Fibroblast of gingiva (primary cell): ENCODE measurements at places on chromosomes 11 and 22.

GRCh38 chr22:24507716-24508115, 12.6 kb downstream of the UPB1 start:
- DNase-seq, result no peak

GRCh38 chr11:119157063-119157462, 8.2 kb downstream of the ABCG4 start:
- DNase-seq, result no peak

DNA sequence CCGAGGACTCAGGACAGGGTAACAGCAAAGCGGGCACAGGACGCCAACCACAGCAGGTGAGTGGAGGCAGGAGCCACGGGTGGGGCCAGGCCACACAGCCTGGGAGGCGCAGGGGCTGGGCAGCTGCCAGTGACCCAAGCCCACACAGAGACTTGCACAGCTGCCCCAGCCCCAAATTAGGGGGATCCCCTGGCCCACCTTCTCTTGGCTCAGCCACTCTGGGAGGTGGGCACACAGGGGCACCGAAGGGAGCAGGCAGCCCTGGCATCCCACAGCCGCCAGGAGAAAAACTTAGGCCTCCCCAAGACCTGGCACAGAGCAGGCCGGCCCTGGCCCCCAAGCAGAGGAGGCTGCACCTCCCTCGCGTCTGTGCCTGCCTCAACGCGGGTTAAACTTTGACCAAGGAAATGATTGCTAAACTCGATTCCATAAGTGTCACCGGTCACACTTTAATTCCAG, at the start of gene SLC22A12:
SLC22A12 (plus strand) TSS at position 458 of the 459 bp plus-strand sequence. CDS start 337 bp downstream, outside the sequence.
- no peak for DNase-seq

DNA sequence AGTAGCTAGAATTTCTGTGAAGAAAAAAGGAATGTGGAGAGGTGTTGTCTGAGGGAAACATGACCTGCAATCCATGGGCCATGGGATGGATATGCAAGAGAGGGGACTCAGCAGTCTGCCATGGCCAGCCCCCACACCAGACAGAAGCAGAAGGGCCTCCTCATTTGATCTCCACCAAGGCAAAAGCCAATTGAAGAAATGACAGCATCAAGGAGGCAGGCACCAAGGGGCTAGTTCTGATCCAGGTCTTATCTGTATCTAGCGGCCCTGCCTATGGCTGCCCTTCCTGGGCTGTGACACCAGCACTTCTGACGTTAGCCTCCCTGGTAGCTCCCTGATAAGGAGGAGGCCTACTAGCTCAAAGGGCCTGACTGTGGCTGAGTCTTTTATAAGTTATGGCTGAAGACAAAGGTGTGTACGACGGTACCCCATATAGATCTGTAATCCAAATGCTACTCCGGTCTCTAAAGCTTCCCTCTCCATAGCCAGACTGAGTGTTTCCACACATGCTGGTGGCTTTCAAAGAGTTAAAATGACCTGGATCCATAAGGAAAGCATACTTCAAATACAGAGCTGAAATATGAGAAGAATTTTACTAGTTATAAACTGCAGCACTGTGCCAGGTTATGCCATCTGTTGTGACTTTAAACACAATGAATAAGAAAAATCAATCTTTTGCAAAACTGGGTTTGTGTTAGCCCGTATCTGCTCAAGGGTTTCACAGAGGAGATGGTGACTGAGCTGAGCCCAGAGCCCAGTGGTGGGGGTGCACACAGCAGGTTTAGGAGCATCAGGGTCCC, 34.4 kb downstream of the HIRA start:
- no peak for DNase-seq

GRCh38 chr22:45131749-45132148, 32.0 kb upstream of the NUP50 start:
- DNase-seq, result peak; percentile 57

DNA sequence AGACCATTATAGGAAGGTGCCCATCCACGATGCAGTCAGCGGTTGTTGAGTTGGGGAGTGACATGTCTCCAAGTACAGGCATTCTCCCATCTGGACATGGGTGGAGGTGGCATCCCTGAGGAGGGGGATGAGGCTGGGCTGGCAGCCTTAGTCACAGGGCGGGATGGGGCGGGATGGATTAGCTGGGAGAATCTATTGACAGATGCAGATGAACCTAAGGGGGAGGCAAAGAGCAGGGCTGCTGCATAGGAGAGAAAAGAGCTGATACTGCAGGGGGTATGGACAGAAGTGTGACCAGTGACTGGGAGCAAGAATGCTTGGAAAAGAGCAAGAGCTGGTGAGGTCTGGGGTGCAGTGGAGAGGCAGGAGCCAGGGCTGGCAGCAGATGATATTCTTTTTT, 42.7 kb downstream of the SCN3B start:
- no peak for DNase-seq

DNA sequence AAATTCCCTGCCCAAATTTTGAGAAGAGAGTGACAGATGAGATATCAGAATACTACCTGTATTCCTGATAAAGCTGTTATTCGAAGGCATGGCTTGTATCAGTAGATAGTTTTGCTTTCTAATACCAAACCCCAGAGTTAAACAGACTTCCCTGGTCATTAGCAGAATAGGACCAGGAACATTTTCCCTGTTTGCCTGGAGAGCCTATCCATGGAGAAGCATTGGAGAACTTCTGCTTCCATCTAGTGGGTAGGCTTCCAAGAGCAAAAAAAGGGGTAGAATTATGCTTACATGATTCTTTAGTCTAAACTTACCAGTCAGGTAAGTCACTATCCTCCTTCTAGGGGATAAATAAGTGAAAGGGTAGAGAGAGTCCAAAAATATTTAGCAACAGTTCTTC, 14.2 kb downstream of the PDE3B start:
- DNase-seq, result no peak

DNA sequence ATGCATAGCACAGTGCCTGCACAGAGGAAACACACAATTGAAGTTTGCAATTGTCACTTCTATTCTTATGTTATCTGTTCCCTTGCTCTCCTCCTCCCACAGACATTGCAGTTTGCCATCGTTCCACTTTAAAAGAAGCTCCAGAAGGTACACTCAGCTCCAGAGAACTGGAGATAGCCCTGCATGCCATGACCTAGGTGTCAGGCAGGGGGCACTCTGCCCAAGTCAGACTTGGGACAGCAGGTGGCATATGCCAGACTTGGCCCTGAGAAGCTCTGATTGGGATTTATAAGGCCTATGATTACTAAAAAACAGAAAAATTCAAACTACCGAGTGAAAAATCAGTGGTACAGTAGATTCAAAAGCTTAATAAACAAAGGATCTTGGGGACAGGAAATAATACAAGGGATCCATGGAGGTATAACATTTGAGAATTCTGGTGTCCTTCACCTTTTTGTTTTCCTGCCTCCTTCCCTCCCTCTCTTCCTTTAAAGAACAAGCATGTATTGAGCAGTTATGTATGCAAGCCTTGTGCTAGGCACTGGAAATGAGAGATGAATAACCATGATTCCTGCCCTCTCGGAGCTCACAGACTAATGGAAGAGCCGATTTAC, 40.0 kb downstream of the TENM4 start:
- DNase-seq, result peak; percentile 28
